ENCODE measurements at places on chromosomes 12 and 14.

GRCh38 chr12:88752183-88752582 is 171.9 kb upstream of the KITLG start:
- DNase-seq, result no peak

DNA sequence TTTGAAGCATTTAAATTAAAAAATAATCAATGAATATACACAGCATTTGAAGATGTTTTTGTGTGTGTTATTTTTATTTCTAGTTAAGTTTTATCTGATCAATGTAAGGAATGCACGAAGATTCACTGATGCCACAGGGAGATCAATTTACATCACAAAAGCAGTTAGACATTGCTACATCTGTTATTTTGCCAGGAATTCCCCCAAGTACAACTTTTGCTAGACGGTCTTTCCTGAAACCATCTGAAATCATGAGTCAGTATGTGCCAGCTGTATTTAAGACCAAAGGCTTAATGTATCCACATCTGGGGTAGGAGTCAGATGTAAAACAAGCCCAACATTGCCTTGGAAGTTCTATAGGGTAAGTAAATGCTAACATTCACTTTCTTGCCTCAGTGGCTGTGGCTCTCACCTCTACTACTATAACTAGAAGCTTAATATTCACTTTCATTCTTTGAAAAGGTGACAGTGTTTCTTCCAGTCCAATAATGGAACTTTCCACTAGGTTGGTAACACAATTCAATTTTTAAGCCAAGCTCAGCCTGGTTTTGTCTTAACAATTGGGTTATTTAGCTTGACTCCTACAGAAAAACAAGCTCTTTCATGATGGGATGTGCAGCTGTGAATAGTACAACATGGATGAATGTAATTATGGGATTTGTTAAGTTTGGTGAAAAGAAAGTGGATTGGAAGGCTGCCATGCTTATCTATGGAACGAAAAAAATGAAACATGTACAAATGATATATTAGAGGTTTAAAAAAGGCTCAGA is 385.4 kb upstream of the TMEM132C start:
- no peak for DNase-seq

DNA sequence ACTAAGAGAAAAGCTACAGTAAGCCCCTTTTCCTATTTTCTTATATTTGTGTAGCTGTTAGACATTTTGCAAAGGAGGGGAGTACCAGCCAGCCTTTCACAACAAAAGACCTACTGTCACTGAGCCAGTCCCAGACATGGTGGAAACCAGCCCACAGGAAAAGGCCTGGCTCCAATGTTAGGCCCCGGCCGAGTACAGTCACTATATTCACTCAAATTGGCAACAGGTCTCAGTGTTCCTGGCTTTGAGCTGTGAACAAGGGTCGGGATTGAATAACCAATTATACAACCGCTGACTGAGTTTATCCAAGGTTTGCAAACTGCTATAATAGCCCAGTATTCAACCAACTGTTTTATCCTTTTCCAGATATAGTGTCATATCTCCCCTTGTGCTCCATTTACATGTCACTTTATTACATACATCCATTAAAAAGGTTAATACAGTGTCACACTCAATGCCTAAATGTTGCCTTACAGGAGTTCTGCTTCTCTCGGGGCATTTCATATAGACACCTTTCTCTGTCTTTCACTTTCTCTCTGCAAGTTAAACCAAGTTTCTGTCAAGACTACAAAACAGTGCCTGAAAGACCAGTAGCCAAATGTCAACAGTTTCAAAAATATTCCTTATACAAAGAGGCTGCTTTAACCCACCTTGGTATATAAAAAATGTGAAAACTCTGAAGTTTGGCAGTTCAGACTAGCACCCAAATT is 178.1 kb downstream of the SOX5 start:
- no peak for DNase-seq

GRCh38 chr12:64124511-64125197 is 97.4 kb downstream of the KICS2 start:
- DNase-seq, result no peak

DNA sequence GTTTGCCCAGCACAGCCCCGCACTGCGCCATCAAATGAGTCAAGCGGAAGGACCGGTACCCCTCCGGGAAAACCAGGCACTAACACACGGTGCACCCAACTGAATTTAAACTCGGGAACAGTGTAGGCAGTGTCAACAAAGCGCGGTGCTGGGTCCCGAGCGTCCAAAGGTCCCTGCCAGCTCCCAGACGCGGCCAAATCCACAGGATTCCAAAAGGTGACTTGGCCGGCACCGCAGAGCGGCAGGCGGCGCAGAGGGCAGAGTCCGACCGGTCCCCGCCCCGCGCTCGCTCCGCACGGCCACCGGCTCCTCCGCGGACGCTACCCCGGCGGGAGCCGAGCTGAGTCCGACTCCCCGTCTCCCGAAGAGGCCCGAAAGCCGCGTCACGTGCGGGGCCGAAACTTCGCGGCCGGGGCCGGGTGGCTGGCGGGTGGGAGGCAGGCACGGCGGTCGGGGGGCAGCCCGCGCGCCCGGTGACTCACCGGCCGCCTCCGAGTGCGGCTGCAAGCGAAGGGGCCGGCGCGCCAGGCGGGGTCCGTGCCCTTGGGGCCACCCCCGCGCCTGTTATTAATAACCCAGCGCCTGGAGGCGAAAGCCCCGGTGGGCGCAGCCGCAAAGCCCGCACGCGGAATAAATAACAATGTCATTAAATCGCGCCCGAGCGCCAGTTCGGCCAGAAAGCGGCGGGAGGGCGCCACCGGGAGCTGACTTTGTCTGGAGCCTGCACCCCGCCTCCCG is 863 bp downstream of the DENND5B start:
- DNase-seq, result no peak

DNA sequence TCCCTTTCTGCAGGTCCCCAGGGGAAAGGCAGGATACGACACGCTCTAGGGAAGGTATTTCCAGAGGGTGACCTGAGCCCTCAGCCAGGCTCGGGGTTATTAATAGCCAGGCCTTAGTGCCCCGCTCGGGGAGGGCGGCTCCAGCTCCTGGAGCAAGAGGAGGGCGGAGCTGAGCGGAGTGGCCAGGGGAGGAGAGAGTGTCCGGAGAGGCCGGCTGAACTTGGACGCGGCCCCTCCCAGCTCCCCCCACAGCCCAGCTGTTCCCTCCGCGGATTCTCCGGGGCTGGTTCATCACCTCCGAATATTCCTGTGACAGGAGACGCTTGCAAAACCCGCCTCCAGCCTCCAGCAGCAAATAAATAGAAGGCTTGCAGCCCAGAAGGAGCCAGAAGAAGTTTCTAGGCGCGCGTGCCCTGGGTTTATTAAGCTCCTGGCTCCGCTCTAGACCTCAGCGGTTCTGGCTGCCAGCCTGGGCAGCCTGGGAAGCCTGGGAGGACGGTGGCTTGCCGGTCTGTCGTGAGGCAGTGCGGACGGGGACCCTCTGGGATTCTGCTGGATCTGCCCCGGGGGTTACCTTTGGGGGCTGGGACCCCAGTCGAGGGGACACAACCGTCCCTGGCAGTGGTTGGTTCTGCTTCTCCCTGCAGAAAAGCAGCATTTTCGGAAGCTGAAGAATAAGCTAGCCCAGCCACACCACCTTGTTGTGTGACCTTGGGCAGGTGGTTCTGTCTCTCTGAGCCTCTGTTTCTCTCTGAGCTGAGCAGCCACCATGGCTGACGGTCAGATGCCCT is at the start of gene HSPB8:
TSS of gene HSPB8 (plus strand) at position 388 of the 791 bp plus-strand sequence. CDS start at position 770, 382 bp downstream.
- DNase-seq, result no peak

GRCh38 chr12:65615118-65615517 is 209.2 kb upstream of the HMGA2 start:
- no peak for DNase-seq

DNA sequence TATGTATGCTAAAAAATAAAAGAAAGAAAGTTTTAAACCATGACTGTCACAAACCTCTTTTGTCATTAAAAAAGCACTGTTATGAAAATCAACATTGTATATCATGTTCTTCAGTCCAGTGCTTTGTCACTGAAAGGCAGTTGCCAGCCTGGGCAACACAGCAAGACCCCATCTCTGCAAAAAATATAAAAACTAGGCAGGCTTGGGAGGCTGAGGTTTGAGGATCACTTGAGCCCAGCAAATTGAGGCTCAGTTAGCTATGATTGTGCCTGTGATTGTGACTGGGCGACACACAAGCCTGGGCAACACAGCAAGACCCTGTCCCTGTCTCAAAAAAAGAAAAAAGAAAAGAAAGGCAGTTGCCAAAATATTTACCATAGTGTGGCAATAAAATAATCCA is 102.7 kb upstream of the NAP1L1 start:
- no peak for DNase-seq

GRCh38 chr14:86050072-86050683 is 520.2 kb downstream of the FLRT2 start:
- DNase-seq, result no peak
